Amygdala (tissue), 56 donors: ENCODE measurements at places on chromosomes 1 and 21.

- DNase-seq, result no peak
These were observed at the start of gene FLG for GRCh38 chr1:152325111-152325510. FLG (minus strand) TSS chr1:152325239; CDS start chr1:152315456, 9,783 bp downstream.

DNA sequence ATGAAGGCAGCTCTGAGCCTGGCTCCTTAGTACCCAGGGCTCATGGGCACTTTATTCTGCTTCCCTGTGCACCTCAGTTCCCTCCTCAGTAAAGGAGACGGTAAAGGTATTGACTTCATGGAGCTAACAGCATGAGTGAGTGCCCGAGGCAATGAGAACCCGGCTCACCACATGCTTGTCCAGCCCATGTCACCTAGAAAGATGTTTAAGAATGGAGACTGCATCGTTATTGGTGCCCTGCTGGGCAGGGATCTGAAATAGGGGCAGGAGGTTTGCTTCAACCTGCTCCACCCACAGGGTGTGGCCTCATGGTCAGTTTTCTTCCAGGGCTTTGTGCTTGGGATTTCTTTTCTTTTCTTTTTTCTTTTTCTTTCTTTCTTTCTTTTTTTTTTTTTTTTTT lies 7.0 kb upstream of the KCNE1 start:
- no peak for DNase-seq

- DNase-seq, result no peak
These were observed 36.4 kb downstream of the YTHDF2 start for GRCh38 chr1:28773105-28773504.

DNA sequence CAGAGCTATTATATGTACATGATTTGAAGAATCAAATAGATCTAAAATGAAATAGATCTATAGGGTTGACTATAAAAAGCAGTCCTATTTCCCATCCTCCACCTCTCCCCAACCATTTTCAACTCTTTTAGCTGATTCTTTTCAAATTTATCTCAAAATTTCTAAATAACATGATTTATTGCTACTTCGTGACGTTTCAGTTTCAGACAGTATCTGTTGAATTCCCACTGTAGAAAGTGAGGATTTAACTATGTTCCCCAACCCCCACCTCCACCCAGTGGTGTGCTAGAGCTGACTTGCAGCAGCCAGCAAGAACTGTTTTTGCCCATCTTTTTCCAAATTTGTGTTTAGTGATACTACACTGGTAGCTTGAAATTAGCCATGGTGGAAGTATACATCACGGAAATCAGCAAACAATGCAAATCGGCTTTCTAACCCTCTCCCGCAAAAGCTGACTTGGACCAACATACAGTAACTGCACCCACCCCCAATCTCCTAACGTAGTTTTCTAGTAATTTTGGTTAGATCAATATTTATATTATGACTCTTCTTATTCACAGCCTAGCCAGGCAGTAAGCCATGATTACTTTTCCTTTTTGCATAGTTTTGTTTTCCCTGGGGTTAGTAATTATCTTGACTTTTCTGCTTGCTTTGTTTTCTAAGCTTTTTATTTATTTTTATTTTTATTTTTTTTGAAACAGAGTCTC lies 10.9 kb downstream of the SEMA4A start:
- no peak for DNase-seq

DNA sequence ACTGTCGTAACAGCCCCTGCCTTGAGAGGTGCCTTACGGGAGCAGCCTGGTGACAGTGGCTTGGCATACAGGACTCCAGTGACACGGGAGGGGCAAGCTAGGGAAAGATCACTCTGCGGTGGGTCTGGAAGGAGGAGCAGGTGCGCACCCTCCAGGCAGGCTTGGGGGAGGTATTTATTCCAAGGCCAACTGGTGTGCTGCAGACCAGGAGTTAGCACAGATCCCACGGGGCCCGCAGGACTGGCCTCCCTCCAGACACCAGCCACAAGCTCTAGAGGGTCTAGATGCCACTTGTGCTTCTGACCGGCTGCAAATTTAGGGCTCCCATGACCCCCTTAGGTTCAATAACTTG lies 22.1 kb downstream of the PSEN2 start:
- no peak for DNase-seq

GRCh38 chr1:76669624-76670315 lies 197.5 kb upstream of the ST6GALNAC5 start:
- DNase-seq, result no peak

GRCh38 chr1:157862114-157863070 lies 20.8 kb upstream of the CD5L start:
- no peak for DNase-seq

GRCh38 chr21:44615911-44616590 lies 4.2 kb downstream of the KRTAP10-8 start:
- no peak for DNase-seq

DNA sequence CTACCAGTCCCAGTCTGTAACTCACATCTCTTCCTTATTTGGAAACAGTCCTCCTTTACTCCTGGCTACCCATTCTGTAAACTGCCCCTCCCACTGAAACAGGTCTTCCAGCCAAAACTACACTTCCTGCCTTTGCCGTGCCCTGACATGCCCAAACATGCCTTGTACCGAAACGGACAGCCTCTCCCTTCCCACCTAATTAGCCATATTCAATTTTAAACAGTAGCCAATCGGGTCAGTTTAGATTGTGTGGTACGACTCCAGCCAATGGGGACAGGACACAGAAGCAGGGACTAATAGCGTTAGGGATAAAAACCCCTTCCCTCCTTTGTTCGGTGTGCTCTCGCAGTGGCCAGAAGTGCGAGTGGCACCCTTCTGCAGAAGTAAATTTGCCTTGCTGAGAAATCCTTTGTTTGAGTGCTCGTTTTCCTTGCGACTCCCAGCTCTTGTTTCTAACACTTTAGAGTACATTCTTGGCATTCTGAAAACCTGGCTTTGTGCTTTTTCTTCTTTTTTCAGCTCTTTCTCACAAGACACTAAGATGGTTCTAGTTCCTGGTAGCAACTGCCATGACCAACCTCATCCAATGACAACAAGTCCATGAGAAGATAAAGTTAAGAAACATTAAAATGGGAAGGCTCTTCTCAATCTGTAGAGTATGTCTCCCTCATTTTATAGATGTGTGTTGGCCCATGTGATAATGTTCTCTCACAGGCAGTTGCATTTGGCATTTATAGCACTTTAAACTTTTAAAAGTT lies 325.1 kb upstream of the GREM2 start:
- no peak for DNase-seq

DNA sequence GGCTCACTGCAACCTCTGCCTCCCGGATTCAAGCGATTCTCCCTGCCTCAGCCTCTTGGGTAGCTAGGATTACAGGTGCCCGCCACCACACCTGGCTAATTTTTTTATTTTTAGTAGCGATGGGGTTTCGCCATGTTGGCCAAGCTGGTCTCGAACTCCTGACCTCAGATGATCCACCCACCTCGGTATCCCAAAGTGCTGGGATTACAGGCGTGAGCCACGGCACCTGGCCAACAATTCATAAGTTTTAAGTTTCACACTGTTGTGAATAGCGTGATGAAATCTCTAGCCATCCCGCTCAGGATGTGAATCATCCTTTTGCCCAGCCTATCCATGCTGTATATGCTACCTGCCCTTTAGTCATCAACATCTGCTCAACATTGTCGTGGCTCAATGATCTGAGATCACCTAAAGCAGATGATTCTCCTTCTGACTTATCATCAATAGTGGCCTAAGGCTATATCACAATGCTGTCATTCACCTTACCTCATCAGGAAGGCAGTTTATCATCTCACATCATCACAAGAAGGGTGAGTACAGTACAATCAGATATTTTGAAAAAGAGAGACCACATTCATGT lies 2.6 kb downstream of the PFDN2 start:
- no peak for DNase-seq

GRCh38 chr1:226846786-226847185 lies 23.6 kb upstream of the PSEN2 start:
- no peak for DNase-seq

DNA sequence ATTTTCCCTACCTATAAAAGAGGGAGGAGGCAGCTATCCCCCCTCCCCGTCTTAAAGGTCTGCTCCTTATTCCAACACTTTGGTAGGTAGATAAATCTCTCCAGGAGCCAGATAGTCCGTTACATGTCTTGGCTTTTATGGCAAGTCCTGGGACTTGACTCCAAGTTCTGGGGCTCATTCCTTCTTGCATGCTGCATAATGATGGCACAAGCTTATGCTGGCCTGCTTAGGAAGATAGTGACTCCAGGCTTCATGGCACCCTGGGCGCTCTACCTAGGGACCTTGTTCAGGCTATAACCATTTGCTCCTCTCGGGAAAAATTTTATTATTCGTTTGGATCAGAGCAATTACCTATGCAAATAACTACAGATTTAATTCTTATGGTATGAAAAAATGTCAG lies 3.7 kb downstream of the SLAMF1 start:
- DNase-seq, result no peak

DNA sequence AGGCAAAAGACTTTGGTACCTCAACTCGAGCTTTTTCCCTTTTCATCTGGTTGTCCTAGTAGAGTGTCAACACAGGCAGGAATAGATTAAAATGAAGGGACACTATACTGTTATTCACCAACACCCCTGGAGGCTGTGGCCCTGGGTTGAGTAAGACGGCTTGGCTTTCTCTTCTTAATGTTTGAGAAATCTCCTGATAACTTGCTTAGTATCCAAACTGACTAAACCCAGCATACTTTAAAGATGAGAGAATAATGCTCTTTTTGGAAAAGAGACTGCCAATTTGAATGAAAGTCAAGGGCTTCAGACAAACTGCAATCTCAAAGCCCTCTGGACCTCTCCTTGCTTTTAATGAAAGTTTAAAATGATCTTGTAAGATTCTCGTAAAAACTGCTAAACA lies 2.6 kb upstream of the SLC30A1 start:
- no peak for DNase-seq

GRCh38 chr1:38153778-38154470 lies 107.3 kb upstream of the POU3F1 start:
- DNase-seq, result no peak

- no peak for DNase-seq
These were observed 356.3 kb upstream of the PRMT6 start for GRCh38 chr1:106700211-106700610.

- DNase-seq, result no peak
These were observed 34.6 kb upstream of the TNFSF4 start for GRCh38 chr1:173241528-173242347.

DNA sequence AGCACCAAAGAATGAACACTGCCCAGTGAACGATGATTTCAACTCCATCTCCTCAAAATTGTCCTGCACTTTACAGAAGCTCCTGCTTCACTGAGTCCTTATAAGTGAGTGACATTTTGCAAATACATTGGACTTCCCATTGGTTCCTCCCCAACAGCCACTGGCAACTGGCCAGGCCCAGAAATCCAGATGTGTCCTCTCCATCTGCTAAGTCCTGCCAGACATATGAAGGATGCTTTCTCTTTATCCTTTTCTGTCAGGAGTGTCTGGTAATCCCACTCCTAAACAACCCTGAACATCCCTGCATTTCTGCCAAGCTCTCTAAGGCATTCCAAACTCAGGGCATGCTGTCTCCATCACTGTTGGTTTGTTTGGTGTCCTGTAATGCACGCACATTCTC lies 271.8 kb downstream of the RRAGC start:
- no peak for DNase-seq

GRCh38 chr1:238998577-238998976 lies 387.8 kb upstream of the CHRM3 start:
- DNase-seq, result no peak

DNA sequence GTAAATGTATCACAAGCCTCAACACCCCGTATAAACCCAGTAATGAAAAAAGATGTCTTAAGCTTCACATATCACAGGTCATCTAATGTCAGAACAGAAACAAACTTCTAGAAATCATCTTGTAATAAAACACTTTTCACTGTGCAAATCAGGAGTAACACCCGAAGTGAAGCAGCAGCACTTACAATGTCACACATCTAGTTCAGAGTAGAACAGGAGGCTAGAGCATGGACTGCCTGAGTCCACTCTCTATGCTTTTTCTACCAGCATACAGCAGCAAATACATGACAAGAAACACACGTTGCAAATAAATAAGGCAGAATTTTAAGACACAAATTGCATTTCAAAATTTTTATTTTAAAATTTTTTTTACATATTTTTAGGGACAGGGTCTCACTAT lies 57.2 kb downstream of the AKT3 start:
- no peak for DNase-seq

GRCh38 chr1:229130028-229130668 lies 140.8 kb upstream of the RAB4A start:
- DNase-seq, result no peak

GRCh38 chr1:112515311-112516009 lies 6.7 kb downstream of the WNT2B start:
- no peak for DNase-seq

DNA sequence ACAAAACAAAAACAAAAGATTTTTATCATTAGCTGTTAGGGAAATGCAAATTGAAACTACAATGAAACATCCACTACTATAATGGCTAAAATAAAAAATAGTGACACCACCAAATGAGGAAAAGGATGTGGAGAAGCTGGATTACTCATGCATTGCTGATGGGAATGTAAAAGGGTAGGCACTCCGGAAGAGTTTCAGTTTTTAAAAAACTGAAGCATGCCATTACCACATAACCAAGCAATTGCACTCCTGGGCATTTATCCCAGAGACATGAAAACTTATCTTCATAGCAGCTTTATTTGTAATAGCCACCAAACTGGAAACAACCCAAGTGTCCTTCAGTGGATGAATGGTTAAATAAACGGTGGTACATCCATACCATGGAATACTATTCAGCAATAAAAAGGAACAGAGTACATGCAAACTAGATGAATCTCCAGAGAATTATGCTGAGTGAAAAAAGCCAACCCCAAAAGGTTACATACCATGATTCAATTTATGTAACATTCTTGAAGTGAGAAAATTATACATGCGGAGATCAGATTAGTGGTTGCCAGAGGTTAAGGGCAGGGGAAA lies 14.5 kb upstream of the CFAP298 start:
- DNase-seq, result no peak

DNA sequence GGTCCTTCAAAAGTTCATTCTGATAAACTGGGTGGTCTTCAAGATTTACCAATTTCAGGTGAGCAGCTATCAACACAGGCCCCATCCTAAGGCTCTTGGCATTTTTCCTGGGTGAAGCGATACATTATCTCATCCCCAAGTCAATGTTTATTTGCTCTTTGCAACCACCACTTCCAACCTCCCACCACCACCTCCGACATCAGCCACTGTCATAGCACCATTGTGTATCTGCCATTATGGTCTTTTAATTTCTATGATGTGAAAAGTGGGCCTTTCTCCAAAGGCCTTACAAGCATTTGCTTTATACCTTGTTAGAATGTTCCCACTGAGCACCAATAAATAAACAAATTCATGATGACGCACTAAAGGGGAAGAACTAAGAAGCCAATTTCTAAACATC lies 47.2 kb downstream of the TBX15 start:
- no peak for DNase-seq

GRCh38 chr1:217331698-217332097 lies 299.2 kb downstream of the GPATCH2 start:
- DNase-seq, result no peak
